ENCODE measurements at places on chromosomes 4 and X. TPM values are rescaled to one million over a fixed set of nuclear protein-coding genes. Genes with fewer than 3 reads are reported as not detected.

AREG gene
- 4.8 TPM for total RNA-seq

DNA sequence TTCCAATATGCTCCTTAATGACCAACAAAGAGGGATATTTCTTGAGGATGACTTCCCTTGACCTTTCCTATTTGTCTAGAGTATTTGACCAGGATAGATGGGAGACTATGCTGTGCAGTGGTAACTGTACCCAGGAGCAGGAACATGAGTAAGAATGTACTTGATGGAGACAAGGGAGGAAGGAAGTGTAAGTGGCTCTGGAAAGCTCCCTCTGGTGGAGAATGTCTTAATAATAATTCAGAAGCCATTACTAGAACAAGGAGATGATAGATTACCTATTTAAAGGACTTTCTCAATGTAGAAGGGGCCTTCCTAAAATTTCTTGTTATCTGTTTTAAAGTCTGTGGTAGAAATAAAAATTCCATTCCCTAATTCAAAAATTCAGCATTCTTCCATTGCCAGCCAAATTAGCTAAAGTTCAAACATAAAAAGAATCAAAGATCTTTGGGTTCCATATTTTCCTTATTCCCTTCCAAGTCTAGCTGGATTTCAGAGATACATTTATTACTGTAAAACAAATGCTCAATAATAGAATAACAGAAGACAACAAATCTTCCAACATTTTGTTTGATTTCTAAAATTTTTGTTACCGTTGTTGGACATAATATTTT, 83.8 kb downstream of the GRID2 start:
- DNase-seq: peak; percentile 10

GRCh38 chr4:23741681-23742191, 148.1 kb downstream of the PPARGC1A start:
- DNase-seq: no peak

- DNase-seq: no peak
These were observed 145.0 kb upstream of the LEF1 start for GRCh38 chr4:108313546-108314339.

GPR34 gene
- total RNA-seq: 19.4 TPM

All from tibial nerve (tissue), 4 donors.